Right forelimb (tissue), 1 donor: ENCODE measurements at places on chromosomes 12 and 14.

- no peak for DNase-seq
These were observed 9.2 kb downstream of the ASCL4 start for GRCh38 chr12:107783406-107784376.

DNA sequence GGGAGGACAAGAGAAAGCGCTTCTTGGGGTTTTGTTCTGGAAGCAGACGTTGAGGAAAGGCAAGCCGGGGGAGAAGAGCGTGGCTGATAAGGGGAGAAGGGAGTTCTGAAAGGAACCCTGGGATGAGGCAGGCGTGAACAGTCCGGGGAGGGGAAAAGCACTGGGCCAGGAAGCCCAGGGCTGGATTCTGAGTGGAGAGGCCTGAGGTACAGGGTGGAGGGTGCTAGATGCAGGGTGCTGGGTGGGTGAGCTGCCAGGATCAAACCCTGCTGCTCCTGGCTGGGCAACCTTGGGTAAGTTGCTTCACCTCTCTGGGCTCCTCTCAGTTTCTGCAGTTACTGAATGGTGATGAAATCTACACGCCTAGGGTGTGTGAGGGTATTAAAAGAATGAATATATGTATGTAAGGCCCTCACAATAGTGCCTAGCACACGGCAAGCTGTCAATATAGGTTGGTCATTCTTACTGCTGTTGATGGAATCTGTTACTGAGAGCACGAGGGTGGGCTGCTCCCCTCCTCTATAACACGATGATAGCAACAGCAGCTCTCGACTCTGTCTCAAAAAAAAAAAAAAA lies 138.5 kb downstream of the RBM19 start:
- no peak for DNase-seq

DNA sequence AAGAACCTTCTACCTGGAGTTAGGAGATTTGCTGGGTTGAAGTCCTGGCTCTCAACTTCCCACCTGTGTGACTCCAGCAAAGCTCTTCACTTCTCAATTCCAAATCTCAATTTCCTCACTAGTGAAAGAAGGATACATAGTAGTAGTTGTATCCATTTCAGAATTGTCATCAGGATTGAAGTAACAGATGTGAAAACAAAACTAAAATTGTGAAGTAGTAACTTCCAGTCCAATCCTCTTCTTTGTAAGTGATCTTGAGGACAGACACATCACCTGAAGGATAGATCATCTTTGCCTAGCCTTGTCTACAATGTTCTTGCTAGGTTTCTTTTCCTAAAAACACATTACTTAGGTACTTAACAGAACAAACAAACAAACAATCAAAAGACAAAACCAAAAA lies 1.2 kb upstream of the LRRK2 start:
- no peak for DNase-seq

DNA sequence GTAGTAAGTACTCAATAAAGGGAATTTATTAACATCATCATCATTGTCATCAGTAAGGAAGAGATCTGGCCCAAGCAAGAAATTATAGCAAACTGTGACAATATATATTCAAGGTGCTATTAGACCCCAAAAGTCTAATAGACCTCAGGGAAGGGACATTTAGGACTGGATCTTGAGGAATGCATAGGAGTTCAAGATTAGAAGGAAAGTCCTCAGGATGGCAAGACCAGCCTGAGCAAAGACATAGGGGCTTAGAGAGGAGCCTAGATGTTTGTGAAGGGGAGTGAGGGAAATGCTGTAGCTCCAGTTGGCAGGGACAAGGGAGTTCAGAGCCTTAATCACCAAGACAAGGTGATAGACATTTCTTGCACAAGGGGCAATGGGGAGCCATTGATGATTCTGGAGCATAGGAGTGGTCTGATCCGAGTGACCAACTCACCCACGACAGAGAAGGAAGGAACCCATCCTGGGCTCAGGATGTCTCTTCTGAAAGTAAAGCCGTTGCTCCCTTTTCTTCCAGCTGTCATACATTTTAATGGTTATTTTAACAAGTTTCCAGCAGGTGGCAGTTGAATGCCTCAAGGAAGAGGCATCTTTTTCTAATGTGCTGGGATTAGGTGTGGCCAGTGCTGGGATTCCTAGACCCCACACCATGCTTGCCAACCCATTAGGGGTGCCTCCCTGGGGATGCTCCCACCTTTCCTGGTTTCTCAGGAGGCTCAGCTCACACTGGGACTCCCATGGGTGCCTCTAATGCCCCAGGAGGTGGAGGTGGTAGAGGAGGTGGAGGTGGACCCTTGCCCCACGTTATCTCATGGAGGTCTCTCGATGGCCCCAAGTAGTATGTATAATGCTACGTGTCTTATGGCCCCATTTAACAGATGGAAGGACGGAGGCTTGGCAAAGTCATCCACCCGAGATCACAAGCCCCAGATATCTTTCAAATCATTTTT lies 37.8 kb downstream of the PHETA1 start:
- DNase-seq = no peak

- DNase-seq = no peak
These were observed 26.7 kb downstream of the CBX5 start for GRCh38 chr12:54253240-54253639.
